ENCODE measurements at places on chromosomes 4 and X. TPM values are rescaled to one million over a fixed set of nuclear protein-coding genes. Genes with fewer than 3 reads are reported as not detected.

Gene HMX1
- total RNA-seq = 0.26 TPM

DNA sequence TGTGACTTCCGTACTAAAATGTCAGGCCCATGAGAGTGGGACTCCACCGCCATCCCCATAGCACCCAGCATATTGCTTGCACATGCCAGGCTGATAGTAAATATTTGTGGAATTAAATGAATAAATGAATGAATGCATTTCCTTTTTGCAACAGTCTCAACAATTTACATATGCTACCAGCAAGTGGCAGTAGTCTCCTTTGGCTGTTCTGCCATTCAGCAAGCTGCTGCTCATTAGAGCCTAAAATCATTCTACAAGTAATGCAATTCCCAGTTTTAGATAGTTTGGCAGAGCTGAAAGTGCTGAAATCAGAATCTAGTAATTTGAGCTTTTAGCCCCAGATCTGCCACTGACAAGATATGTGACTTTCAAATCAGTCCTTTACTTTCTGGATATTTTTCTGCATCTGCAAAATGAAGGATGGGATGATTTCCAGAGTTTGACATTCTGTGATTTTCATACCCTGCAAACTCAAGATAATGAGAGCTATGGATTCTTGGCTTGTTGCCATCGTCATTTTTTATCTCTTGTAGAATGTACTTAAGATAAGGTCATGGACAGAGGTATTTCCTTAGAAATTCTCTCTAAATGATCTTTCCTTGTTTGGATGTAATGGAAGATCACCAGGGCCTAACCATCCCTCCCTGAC, 35.7 kb upstream of the INTS6L start:
- no peak overlapping the region for H3K4me3 ChIP-seq
- no peak for DNase-seq
- no peaks in the 10 kb centered on the region for H3K27me3 ChIP-seq
- no peaks in the 10 kb centered on the region for H3K4me1 ChIP-seq
- no peak overlapping the region for H3K27ac ChIP-seq

DNA sequence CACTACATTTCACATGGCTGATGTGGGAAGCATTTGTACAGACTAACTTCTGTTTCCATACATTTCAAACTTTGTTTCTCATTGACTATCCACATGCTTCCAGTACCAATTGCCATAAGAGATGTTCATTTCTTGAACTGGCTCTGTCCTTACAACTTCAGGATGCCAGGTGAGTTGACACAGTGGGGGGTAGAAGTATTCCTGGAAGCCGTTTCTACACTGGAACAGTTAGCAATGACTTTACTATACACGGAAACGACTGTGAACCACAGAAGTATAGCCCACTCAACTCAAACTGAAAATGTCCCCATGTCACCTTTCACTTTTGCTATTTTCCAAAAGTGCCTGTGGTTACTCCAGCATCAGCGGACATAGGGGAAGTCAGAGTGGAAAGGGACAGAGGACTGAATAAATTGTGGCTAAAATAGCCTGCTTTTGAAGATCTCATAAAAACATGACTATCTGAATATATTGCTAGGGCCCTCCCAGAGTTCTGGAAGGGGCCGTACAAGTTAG, 38.0 kb upstream of the DSPP start:
- peaks cover 3% of the 10 kb centered on the region for H3K4me1 ChIP-seq
- no peak overlapping the region for H3K27ac ChIP-seq
- H3K4me3 ChIP-seq = no peak overlapping the region

GRCh38 chr4:55801498-55801897, 18.1 kb upstream of the EXOC1L start:
- H3K4me3 ChIP-seq = no peak overlapping the region
- H3K4me1 ChIP-seq = no peaks in the 10 kb centered on the region
- H3K36me3 ChIP-seq = no peaks in the 10 kb centered on the region
- no peak for DNase-seq
- no peak overlapping the region for H3K27ac ChIP-seq

GRCh38 chr4:127558489-127559407, 74.0 kb upstream of the INTU start:
- H3K4me1 ChIP-seq = no peaks in the 10 kb centered on the region
- no peaks in the 10 kb centered on the region for H3K36me3 ChIP-seq
- H3K27me3 ChIP-seq = no peaks in the 10 kb centered on the region
- no peak for DNase-seq
- no peak overlapping the region for H3K27ac ChIP-seq

Gene OGT
- total RNA-seq = 108 TPM

Gene SAGE1
- total RNA-seq = not detected

DNA sequence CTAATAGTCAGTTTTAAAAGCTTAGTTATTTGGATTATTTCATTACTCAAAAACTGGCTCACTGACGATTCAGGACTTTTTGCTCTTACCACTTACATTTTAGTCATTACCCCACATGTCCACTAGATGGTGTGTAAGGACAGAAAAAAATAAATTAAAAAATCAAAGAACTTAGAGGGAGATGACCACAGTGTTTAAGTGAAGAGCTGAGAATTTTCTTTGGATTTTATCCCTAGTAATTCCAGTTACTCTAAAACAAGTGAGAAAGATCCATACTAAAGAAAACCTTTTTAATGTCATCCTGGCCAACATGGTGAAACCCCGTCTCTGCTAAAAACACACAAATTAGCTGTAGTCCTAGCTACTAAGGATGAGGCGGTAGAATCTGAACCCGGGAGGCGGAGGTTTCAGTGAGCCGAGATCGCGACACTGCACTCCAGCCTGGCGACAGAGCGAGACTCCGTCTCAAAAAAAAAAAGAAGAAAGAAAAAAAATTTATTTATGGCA, 26.4 kb upstream of the TMPRSS11B start:
- peaks cover 30% of the 10 kb centered on the region for H3K36me3 ChIP-seq
- peak; percentile 32 for DNase-seq
- no peaks in the 10 kb centered on the region for H3K27me3 ChIP-seq
- peaks cover 10% of the 10 kb centered on the region for H3K4me1 ChIP-seq

DNA sequence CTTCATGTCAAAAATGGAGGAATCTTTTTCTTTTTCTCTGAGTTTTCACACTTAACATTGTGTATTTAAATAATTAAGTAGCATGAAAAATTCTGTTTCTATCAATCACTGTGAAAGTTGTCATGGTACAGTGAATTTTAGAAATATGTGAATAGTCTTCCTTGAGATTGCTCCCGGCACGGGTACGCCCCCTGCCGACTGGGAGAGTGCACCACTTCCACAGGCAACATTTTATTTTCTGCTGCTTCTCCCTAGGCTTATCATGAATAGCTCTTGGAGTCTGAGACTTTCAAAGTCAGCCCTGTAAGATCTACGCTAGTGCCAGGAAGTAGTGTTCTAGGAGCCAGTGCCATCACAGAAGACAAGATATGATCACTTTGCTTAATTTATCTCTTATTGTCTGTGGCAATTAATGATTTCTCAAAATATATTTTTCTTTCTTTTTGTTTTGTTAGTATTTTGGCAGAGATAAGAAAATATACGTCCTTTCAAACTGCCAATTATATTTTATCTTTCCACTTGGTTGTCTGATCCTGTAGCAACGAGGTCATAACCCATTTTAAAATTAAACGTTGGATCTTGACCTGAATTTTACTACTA, 763.8 kb upstream of the AADAT start:
- no peaks in the 10 kb centered on the region for H3K36me3 ChIP-seq
- H3K4me1 ChIP-seq = no peaks in the 10 kb centered on the region
- DNase-seq = peak; percentile 71
- no peaks in the 10 kb centered on the region for H3K27me3 ChIP-seq
- no peak overlapping the region for H3K27ac ChIP-seq

DNA sequence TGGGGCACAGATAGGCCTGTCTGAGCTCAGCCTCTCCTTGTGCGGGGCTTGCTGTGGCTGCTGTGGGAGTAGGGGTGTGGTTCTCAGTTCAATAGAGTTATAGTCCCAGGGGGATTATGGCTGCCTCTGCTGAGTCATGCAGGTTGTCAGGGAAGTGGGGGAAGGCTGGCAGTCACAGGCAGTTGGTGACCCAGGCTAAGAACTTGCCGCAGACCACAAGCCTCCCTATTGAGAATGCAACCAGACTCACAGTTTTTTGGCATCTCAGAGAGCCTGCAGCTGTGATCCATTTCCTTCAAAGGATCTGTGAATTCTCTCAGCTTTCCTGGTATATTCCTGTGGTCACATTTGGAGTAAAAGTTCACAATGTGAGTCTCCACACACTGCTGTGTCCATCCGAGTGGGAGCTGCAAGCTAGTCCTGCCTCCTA, 364.9 kb downstream of the ZNF674 start:
- H3K27me3 ChIP-seq = no peaks in the 10 kb centered on the region
- no peak overlapping the region for H3K27ac ChIP-seq
- no peak overlapping the region for H3K4me3 ChIP-seq
- no peak for DNase-seq

Gene CCDC120
- total RNA-seq = 15.7 TPM

DNA sequence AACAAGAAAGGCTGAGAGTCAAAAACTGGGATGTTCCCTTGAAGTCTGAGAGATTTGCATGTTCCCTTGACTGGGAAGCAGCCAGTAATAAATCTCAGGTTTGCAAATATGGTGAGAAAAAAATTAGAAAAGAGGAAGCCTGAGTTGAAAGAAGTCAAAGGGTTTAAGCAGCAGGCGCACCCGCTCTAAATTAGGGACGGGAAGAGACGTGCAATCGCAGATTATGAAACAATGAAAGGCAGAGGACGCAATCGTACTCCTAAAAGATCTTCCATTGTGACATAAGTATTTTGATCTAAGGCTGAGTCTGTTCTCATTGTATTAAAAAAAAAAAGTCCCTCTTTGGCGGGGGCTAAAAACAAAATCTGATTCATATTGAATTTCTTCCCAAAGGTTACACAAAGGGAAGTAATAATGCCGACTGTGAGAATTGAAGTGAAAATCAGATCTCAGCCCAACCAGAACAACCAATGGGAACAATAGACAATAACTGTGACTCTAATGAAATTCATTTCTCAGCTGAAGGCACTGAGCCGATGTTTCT, 28.2 kb downstream of the SAT1 start:
- no peak for DNase-seq
- H3K36me3 ChIP-seq = no peaks in the 10 kb centered on the region
- H3K27ac ChIP-seq = no peak overlapping the region
- H3K27me3 ChIP-seq = no peaks in the 10 kb centered on the region
- H3K4me1 ChIP-seq = no peaks in the 10 kb centered on the region

Gene SNCA
- total RNA-seq = 8.5 TPM

Gene NAP1L2
- total RNA-seq = 12.8 TPM

DNA sequence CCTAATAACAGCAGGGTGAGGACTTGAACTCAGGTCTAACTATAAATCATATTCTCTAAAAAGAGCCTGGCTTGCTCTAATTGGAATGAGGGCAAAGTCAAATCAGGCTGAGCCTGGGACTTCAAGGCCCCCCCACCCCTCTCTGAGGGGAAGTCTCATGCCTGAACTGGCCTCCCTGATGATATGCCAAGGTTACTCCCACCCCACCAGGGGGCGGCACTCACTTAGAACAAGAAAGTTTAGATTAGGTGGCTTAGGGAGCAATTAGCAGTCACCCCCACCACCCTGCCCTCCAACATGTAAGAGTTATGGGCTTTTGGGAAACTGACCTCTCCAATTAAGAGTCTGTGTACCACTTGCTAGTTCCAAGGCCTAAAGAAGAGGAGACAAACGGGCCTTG, 2.7 kb downstream of the FOXO4 start:
- no peaks in the 10 kb centered on the region for H3K27me3 ChIP-seq
- peaks cover 6% of the 10 kb centered on the region for H3K4me1 ChIP-seq
- peaks cover 8% of the 10 kb centered on the region for H3K36me3 ChIP-seq
- H3K27ac ChIP-seq = no peak overlapping the region

GRCh38 chr4:159197260-159197884, 94.5 kb downstream of the RAPGEF2 start:
- no peaks in the 10 kb centered on the region for H3K36me3 ChIP-seq
- no peaks in the 10 kb centered on the region for H3K27me3 ChIP-seq
- no peak for DNase-seq
- H3K27ac ChIP-seq = no peak overlapping the region
- no peak overlapping the region for H3K4me3 ChIP-seq

GRCh38 chrX:120735966-120736365, 106.1 kb upstream of the C1GALT1C1 start:
- no peaks in the 10 kb centered on the region for H3K36me3 ChIP-seq
- H3K4me3 ChIP-seq = no peak overlapping the region
- no peak for DNase-seq
- no peak overlapping the region for H3K27ac ChIP-seq
- no peaks in the 10 kb centered on the region for H3K4me1 ChIP-seq
- no peaks in the 10 kb centered on the region for H3K27me3 ChIP-seq

Gene SPANXC
- not detected for total RNA-seq

DNA sequence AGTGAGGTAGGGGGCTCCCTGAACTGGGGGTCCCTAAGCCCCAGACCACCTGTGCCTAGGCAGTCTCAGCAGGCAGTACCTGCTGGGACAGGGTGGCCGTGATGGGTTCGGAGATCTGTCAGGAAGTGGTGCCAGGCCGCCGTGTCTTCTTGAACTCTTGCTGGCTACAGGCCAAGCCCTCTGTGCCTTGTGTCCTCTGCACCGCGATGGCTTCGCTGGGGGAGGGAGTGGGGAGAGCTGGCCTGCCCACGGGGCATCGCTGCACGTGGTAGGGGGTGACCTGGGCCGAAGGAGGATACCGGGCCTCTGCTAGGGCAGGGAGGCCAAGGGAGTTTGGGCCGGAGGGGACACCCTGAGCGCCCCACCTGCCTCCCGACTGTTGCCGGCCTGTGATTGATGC, 96.7 kb upstream of the NKX1-1 start:
- no peaks in the 10 kb centered on the region for H3K36me3 ChIP-seq
- H3K4me1 ChIP-seq = no peaks in the 10 kb centered on the region
- H3K27ac ChIP-seq = no peak overlapping the region
- H3K27me3 ChIP-seq = no peaks in the 10 kb centered on the region

Gene NR3C2
- 0.86 TPM for total RNA-seq

Gene GYPB
- not detected for total RNA-seq

DNA sequence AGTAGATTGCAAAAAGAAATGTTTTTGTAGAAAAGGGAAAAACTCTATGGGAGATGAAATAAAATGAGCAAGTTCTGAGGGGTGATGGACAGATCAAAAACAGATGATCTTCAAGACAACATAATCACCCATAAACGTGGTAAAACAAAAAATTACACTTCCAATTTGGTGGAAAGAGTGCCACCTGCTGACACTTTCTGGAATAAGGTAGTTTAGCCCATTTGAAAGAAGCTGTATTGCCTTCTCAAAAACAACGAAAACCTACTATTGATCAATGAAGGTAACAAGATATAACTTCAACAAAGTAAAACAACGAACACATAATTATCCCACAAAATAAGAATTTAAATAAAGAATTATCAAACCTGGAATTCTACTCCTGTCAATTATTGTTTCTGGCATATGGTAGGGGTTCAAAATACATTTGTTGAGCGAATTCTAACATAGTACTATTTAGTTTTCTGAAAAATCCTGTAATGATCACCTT, 2.5 kb downstream of the COQ2 start:
- no peak overlapping the region for H3K27ac ChIP-seq
- H3K36me3 ChIP-seq = peaks cover 7% of the 10 kb centered on the region
- no peak overlapping the region for H3K4me3 ChIP-seq
- H3K4me1 ChIP-seq = no peaks in the 10 kb centered on the region

DNA sequence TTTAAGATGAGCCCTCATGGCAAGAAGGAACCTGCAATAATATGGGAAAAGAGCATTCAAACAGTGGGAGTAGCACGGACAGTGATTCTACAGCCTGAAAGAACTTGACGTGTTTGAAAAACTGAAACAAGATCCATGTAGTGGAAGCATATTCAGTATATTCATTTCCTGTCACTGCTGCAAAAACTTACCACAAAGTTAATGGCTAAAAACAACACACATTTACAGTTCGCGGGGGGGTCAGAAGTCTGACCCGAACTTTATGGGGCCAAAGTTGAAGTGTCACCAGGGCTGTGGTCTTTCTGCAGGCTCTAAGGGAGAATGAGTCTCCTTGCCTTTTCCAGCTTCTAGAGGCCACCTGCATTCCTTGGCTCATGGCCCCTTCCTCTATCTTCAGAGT, 52.6 kb upstream of the ARX start:
- no peaks in the 10 kb centered on the region for H3K27me3 ChIP-seq
- peaks cover 9% of the 10 kb centered on the region for H3K36me3 ChIP-seq
- no peaks in the 10 kb centered on the region for H3K4me1 ChIP-seq
- H3K4me3 ChIP-seq = no peak overlapping the region

Measured in H9 (cell line).